ENCODE measurements at places on chromosomes 3 and 15.

DNA sequence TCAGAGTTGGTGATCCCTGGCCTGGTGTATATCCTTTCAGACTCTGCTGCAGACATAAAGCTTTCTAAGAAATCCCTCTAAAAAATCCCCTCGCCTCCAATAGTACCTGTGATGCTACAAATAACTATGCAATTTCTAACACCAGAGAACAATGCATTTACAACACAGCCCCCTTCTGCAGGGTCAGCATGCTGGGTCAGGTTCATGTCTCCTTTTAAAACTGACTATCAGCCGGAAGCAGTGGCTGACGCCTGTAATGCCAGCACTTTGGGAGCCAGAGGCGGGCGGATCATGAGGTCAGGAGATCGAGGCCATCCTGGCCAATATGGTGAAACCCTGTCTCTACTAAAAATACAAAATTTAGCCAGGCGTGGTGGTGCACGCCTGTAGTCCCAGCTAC is 77.0 kb upstream of the SPATA12 start:
- no peak for DNase-seq

GRCh38 chr15:49309889-49310288 is 113.2 kb upstream of the FGF7 start:
- no peak for DNase-seq

DNA sequence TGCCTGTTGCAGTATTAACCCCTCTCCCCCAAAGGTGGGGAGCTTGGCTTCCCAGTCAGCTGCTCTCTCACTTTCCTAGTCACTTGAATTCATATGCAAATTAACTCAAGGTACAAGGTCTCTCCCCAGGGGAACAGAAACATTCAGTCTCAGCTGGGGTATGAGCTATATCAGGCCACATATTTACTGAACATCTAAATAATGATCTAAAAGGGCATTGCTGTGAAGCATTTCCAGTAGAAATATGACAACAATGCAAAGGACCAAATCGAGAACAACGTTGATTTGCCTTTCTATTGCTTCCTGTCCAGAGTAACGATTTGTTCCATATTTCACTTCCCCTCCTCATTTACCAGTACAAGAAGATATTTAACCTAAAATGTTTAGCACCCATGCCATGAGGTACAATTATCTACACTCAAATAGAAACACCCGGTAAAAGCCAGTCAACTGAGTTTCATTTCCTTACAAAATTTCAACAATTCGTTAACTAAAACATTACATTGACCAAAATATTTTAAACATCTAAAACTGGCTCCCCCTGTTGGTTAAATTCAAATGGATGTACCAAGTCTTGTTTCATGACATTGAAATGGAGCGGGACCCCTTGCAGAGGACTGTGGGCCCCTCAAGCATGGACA is 36.5 kb upstream of the KLHL6 start:
- peak; percentile 42 for DNase-seq

DNA sequence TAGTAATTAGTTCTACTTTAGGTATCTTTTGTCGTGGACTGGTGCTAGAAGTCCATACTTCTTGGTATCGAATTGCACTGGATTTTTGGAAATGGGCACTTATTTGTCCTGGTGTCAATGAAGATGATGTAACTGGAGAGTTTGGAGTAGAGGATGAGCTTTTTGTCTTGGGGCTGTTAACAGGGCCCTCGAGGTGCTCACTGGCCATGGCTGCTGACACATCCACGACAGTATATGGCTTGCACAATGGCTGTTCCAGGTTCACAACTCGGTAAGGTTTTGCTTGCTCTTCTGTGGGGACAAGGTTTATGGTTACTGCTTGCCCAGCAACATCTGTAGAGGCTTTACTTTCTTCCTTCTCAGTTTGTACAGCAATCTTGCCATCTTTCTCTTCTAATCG is 109.4 kb upstream of the TSPAN3 start:
- no peak for DNase-seq

DNA sequence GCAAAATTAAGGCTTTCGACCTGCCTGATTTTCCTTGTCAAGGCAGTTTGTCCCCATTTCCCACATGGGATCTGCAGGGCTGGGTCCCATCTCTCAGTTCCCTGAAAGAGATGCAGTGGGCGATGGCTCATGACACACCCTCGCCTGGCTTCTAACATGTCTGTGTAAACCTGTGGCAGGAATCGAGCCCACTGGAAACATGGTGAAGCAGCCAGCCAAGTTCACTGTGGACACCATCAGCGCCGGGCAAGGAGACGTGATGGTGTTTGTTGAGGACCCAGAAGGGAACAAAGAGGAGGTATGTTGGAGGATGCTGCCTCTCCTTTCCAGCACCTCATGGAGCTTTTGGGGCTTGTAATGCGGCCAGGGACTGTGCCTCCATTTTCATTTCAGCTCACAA is 86.4 kb downstream of the FLNB start:
- DNase-seq = no peak

- DNase-seq = no peak
These were observed 62.0 kb downstream of the P3H2 start for GRCh38 chr3:190058521-190059241.

DNA sequence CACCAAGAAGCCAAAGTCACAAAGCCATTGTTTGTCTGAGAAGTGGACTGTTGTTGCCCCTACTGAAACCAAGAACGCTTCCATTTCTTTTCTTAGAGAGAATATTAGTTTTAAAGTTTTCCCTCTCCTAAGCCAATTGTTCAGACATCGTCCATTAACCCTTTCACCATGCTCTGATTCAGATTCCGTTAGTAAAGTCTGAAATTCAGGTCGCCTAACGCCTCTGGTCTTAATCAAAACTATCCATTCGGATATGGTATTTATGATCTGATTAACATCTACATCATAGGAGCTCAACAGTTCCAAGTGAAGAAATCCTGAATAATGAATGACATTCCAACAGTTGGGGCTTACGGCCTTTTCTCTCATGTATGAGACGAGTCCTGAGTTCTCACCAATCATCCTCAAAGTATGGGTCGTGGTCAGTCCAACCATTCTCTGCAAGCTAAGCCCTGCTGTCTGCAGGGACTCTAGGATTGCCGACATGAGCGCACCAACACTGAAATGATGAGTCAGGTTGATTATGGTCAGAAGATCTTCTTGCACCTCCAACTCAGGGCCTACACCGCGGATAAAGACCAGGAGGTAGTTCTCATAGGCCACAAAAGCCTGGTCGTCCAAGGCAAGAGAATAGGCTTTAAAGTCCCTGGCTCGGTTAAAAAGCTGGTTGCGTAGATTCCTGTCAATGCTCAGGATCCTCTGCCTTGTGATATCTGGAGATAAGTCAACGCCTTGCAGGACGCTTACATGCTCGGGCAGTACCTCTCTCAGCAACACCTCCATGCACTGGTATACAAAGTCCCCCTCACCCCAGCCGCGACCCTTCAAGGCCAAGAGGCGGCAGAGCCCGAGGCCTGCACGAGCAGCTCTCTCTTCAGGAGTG is 767 bp downstream of the EPM2AIP1 start:
- peak; percentile 50 for DNase-seq

- no peak for DNase-seq
These were observed 162.9 kb upstream of the FAM3D start for GRCh38 chr3:58829321-58830000.

DNA sequence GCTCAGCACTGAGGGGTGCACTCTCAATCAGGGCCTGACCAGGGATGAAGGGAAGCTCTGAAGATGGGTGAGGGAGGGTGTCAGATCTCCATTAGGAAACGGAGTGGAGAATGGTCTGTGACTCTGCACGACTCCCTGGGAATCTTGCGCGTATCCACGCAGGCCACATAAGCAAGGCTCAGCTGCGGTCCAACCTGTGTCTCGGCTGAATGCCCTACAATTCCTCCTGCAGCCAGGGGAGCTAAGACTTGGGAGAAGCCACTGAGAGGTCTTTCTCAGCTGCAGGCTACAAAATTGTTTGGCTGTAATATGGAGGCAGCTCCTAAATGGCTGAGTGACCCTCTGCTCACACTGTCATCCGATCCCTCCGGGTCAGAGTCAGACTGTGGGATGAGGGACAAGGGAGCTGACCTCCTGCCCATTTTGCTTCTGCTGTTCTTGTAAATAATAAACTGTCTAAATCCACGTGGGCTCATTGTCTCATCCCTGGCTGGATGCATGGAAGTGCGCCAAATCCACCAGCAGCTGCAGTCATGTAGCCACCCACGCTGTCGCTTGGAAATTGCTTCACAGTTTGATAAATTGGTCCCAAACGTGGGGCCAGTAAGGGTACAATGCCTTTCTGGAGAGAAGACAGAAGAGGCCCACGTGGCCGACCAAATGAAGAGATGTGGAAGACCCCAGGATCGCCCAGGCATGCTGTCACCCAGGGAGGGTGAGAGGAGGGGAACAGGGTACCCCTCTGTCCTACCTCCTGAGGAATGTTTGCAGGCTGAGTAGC is 30.5 kb downstream of the ALS2CL start:
- no peak for DNase-seq
